K562 (cell line): ENCODE measurements at places on chromosomes 3 and 15.
A peak's percentile ranks its signal among the peaks of the same experiment; 100 is the strongest.

DNA sequence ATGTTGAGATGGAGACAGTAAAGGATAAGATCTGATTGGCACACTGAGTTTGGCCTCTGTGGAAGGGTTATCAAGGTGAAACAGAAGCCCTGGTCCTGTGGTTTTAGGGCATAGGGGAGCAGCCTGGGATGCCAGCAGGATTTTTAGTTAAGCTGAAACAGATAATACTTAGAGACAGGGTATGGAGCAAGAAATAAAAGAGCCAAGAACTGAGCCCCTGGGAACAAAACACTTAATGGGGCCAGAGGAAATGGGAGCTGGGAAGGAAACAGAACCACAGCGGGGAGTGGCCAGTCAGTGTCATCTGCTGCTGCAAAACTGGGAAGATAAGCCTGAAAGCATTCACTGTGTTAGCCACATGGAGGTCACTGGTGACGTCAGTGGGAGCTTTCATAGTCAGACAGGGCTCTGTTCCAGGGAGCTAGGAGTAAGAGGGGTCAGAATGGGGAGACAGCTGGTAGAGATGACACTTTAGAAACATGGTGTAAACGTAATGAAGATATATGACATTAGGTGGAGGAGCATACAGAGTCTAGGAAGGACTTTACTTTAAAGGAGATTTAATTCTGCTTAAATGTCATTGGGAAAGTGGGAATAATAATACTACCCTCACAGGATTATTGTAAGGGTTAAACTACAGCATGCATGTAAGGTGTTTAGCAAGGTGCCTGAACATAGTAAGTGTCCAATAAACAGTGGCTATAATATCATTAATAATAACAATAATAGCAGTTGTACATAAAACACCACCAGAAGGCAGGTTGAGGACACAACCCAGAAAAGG is 172.7 kb upstream of the CTNNB1 start:
- peak; percentile 93 for DNase-seq

DNA sequence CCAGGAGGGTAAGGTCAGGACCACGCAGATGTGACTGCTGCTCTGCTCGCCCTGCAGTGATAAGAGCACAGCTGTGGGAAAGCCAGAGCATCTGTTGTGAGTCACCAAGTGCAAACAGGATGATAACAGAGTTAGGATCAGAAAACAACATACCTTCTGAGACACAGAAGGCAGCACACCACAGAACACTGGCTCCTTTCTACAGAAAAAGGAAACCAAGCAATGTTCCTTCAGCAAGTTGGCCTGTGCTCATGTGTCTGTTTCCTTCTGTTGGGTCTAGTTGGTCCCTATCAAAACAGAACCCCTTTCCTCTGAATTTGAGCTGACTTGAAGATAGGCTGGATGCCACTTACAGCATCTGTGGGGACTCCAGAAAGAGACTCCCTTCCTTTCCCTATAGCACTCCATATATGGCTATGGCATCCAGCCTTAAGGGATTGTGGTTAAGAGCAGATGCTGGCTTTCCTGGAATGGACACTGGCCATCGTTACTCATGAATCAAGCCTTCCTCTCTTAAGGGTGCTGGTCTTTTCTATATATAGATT is 440.7 kb upstream of the THBS1 start:
- peak; percentile 81 for DNase-seq

DNA sequence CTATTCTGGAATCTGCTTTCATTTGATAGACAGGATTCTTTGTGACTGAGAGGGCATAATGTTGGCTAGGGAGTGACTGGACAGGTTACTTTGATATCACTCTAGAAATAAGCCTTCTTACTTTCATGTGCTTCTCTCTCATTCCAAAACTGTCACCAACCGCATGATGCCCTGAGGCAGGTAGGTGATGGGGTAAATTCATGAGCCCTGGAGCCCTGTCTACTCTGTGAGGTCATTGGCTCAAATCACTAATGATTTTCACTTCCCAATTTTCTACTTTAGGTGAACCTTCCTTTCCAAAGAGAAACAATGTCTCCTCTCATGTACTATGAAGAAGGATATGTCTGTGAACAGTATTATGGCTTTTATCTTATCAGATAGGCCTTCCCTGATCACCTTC is 596.7 kb downstream of the TUSC7 start:
- no peak for DNase-seq

- DNase-seq: no peak
These were observed 6.7 kb downstream of the KNSTRN start for GRCh38 chr15:40388941-40389823.

DNA sequence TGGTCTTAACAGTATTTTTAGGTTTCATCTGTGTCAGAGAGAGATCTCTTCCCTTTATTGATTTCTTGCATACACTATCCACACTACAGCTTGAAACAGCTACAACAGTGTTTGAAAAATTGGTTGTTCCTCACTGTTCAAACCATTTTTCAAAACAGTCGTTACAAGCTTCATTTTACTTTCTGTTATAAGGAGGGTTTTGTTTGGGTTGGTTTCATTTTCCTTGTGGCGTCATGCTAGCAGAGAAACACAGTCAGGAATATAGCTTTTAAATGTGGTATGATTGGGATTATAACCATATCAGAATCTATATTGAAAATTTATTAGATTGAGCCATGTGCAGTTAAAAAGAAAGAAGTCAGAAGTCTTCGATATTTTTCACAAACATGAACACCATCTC is 400.6 kb downstream of the ZBTB20 start:
- DNase-seq: no peak

GRCh38 chr3:90184861-90185260 is 1077.4 kb downstream of the EPHA3 start:
- no peak for DNase-seq

GRCh38 chr3:82745544-82745943 is 984.1 kb upstream of the GBE1 start:
- DNase-seq: no peak
